ENCODE measurements at places on chromosomes 6 and 20.

GRCh38 chr20:3874194-3874844 is 14.9 kb upstream of the PANK2 start:
- no peak for DNase-seq

DNA sequence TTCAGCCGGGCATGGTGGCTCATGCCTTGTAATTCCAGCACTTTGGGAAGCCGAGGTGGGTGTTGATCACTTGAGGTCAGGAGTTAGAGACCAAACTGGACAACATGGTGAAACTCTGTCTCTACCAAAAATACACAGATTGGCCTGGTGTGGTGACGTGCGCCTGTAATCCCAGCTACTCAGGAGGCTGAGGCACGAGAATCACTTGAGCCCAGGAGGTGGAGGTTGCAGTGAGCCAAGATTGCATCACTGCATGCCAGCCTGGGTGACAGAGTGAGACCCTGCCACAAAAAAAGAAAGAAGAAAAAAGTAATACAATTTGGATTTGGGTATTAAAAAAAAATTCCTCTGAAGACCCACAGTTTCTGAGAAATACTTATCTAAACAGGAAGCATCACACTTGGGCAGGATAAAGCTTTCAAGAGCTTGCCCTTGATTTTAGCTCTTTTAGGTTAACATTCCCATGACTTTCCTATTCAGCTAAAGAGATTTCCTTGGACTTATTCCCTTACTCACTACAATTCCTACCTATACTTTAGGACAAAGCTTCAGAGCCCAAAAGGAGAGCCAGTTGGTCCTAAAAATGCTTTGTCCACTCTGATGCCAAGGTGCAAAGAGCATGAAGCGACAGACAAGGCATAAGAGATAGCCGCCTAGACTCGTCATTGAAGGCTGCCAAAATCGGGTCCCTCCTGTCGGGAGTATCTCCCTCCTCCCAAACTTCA is 1.9 kb downstream of the ELOVL2 start:
- DNase-seq: no peak

GRCh38 chr6:128511506-128511905 is 8.9 kb downstream of the PTPRK start:
- DNase-seq: no peak

- peak; percentile 75 for DNase-seq
Observed at GRCh38 chr20:57654363-57654997, 34.3 kb upstream of the ZBP1 start.

GRCh38 chr20:18650224-18650623 is 62.4 kb downstream of the DTD1 start:
- DNase-seq: no peak

- no peak for DNase-seq
Observed at GRCh38 chr6:113127786-113128419, 729.2 kb upstream of the MARCKS start.

GRCh38 chr6:42313941-42314570 is 96.4 kb upstream of the MRPS10 start:
- no peak for DNase-seq

DNA sequence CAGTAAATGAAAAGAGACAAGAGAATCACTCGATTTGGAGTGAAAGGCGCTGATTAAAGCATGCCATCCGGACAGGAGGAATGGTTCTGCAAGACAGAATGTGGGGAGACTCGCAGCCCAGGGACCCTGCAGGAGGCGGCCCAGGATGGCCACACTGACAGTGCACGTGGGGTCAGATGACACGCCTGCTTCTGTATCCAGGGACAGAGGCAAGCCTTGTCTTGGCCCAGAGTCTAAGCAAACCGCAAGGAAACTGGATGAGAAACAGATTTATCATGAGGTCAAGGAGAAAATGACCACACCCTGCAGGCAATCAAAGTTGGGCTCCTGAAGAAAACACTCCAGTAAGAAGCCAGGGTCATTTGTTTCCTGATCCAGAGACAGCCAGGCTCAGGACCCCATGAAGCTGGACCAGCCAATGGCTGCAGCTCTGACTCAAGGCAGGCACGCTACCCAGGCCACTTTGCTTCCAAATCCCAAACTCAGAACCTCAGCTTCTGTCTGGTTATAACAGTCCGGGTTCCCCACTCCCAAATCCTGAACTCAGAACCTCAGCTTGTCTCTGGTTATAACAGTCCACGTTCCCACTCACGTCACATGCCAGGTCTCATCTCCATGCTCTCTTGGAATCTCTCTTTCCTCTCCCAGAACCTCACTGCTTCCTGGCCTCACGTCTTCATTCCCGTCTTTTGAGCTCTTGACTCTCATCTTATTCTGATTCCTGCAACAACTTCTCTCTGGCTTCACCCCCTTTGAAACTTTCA is 144.9 kb upstream of the THBS2 start:
- DNase-seq: no peak
